Cardiac atrium fibroblast (primary cell): ENCODE measurements at places on chromosomes 3 and 15. TPM values are rescaled to one million over a fixed set of nuclear protein-coding genes. Genes with fewer than 3 reads are reported as not detected.

Gene LOXL1
- total RNA-seq, result 167 and 177 TPM in 2 replicates

Gene UBXN7
- total RNA-seq, result 7.0 and 9.2 TPM in 2 replicates

Gene TIGIT
- total RNA-seq, result 0.32 TPM in 1 of 2 replicates, not detected in the other

Gene ST8SIA2
- total RNA-seq, result not detected in 2 replicates

Gene LRRC31
- total RNA-seq, result not detected in 2 replicates

Gene ARL6
- total RNA-seq, result 4.4 and 4.7 TPM in 2 replicates
